ENCODE measurements at places on chromosomes 6 and 20.

- no peak for DNase-seq
These were observed 30.7 kb upstream of the ZBP1 start for GRCh38 chr20:57650756-57651483.

DNA sequence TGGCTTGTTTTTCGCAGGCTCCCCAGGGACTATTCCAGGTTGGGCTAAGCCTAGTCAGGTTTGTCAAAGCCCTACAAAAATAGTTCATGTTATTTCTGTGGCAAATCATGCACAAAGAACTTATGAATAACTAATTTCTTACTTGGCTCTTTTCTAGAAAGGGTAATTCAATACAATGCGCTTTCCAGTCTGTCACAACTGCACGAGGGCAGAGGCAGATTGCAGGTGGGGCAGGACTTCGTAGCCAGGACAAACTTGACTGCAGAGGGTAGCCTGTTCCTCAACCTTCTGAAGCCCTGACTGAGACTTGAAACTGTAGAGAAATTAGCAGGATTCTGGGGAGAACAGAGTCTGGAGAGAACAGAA is 253.5 kb downstream of the QKI start:
- no peak for DNase-seq

DNA sequence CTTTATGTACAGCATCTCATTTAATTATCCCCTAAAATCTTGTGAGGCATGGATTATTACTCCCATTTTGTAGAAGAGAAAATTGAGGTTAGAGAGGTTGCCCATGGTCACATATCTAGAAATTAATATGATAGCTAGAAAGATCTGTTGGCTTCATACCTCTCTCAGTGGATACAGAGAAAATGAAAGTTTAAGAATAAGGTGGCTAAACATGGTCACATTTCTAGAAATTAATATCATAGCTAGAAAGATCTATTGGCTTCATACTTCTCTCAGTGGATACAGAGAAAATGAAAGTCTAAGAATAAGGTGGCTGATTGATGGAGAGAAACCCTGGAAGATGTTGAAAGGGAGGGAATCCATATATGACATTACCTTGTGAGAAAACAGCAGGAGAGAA is 260.7 kb upstream of the MAN1A1 start:
- DNase-seq, result no peak

- no peak for DNase-seq
These were observed 253.9 kb downstream of the SLC24A3 start for GRCh38 chr20:19466206-19466928.

GRCh38 chr6:112695001-112695400 is 347.9 kb downstream of the RFPL4B start:
- DNase-seq, result no peak

- no peak for DNase-seq
These were observed 4.6 kb upstream of the CABLES2 start for GRCh38 chr20:62411479-62412193.

DNA sequence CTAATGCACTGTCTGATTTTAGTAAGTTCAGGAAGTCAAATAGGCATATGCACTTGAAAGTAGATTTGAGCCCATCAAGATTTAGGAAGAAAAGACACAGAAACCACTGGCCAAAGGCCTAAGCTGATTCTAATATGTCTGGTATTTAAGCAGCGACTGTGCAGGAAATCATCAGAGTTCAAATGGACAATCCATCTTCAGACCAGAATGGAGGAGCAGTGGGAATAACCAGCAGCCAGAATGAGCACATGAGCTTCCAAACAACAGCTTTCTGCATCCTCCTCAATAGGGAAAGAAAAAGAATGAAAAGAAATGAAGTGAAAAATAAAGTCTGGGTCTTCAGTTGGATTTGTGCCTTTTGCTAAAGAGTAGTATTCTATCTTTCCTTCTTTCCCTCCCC is 50.6 kb downstream of the SOD2 start:
- DNase-seq, result no peak

DNA sequence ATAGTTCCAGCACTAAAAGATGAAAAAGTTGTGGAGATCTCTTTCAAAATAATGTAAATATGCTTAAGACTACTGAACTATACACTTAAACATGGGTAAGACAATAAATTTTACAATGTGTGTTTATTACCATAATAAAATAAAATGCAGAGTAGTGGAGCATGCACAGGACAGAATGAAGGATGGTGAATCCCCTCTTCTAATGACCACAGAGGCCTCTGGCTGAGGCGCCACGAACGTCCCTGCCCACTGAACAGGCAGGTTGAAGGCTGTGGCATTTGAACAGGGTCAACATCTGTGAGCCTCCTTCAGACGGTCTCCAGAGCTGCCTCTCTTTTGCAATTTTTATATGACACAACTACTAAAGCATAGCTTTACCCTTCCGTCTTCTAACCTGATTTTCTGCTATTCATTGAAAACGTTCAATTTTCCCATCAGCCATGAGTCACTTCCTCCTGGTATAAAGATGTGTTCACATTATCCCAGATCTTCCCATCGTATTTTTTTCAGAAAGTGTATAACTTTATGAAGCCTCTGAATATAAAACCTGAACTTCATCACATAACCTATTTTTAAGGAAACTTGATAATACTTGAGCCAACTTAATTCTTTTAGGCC is 37.8 kb downstream of the ADGRF4 start:
- no peak for DNase-seq

- DNase-seq, result peak; percentile 48
These were observed 82.7 kb downstream of the SIM1 start for GRCh38 chr6:100382031-100382430.

DNA sequence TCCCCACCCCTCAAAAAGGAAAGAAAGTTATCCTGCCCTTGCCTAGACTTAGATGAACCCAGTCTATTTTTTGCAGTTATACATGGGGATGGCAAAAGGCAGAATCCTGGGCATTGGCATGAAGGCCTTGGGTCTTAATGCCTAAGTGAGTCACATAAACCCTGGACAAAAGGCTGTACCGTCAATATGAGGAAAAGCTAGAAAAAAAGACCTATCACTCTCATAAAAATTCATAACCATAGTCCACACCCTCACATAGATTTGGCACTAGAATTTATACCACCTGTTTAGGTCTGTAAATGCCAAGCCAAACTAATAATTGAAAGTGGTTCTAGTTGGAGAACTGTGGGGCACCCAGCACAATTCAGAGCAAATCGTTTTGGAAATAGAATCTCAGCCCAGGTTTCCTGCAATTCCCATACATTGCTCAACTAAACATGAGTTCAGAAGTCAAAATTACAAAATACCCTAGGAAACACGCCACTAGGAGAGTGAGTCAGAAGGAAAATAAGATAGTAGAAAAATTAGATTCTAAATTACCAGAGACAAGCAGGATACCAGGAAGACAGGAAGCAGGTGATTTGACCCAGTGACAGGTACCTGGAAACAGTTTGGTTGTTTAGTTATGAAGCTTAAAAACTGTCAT is 70.4 kb upstream of the FUCA2 start:
- DNase-seq, result peak; percentile 51

- peak; percentile 1 for DNase-seq
These were observed 880.9 kb downstream of the PRIM2 start for GRCh38 chr6:58198301-58198700.

- DNase-seq, result no peak
These were observed 2.3 kb upstream of the DSN1 start for GRCh38 chr20:36775826-36776225.

- peak; percentile 95 for DNase-seq
These were observed 102.7 kb downstream of the FIG4 start for GRCh38 chr6:109793792-109794191.

DNA sequence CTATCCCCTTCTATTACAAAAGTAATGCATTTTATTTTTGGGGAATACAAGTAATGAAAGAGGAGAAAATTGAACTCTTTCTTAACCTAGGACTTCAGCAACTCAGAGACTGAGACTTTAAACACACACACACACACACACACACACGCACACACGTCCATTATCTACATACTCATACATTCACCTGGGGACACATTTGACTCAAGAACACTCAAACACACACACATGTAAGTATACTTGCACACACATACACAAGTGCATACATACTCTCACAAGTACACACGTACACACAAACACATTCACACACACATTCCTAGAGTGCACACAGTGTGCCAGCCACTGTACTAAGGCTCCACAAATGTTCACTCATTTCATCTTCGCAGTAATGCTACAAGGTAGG is 2.1 kb upstream of the R3HDML start:
- DNase-seq, result no peak

GRCh38 chr6:16950302-16950701 is 151.5 kb upstream of the STMND1 start:
- peak; percentile 42 for DNase-seq

- no peak for DNase-seq
These were observed 188.6 kb downstream of the PRL start for GRCh38 chr6:22108199-22108598.

GRCh38 chr6:109308018-109308492 is 74.2 kb downstream of the CD164 start:
- peak; percentile 32 for DNase-seq

DNA sequence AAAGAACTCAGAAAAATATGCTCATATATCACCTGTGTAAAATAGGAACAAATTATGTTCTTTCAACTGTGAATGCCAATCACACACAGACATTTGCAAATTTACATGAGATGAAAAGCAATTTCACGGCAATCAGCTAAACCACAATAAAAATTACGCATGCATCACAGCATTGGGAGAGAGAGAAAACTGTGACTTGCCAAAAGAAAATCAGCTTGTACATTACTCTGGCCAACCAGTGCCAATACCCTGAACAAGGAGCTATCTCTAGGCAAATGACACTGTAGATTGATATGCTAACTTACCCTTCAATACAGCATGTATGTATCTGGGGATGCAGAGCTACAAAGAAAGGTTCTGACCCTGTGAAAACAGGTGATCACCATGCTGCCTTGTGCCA is 515.6 kb downstream of the EYS start:
- DNase-seq, result no peak

- no peak for DNase-seq
These were observed 13.4 kb downstream of the CST3 start for GRCh38 chr20:23624324-23624691.

GRCh38 chr6:144390886-144391285 is 105.8 kb downstream of the UTRN start:
- DNase-seq, result peak; percentile 41

- DNase-seq, result peak; percentile 8
These were observed 688.9 kb upstream of the GJE1 start for GRCh38 chr6:141443668-141444289.

- DNase-seq, result no peak
These were observed 117.6 kb downstream of the SLC24A3 start for GRCh38 chr20:19330038-19330437.

DNA sequence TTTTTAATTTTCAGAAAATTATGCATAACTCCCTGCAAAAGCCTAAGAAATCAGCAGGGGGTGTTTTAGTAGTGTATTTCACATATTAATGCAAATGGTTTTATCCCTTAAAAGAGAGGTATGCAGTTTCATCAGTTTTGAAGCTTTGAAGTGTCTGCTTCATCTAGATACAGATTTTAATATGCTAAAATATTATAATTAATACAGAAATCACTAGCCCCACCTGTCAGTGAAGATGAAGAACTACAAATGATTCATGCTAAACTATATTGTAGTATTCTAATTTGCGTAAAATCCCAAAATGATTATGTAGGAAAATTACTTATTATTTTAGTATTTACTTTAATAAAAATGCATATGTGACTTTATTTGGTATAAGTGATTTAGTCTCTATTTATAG is 2.9 kb upstream of the TFB1M start:
- peak; percentile 16 for DNase-seq

GRCh38 chr20:49399329-49399728 is 83.1 kb downstream of the KCNB1 start:
- peak; percentile 25 for DNase-seq

DNA sequence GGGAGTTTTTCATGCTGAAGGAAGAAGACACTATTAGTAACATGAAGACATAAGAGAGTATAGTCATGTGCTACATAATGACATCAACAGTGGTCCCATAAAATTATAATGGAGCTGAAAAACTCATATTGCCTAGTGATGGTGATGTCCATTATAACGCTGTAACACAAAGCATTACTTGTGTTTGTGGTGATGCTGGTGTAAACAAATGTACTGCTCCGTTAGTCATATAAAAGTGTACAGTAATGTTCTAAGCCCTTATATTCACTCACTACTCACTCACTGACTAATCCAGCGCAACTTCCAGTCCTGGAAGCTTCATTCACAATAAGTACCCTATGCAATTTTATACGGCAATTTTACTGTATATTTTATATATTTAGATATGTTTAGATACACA is 26.8 kb upstream of the ASF1A start:
- DNase-seq, result no peak

GRCh38 chr6:4225161-4225872 is 89.9 kb upstream of the ECI2 start:
- no peak for DNase-seq

DNA sequence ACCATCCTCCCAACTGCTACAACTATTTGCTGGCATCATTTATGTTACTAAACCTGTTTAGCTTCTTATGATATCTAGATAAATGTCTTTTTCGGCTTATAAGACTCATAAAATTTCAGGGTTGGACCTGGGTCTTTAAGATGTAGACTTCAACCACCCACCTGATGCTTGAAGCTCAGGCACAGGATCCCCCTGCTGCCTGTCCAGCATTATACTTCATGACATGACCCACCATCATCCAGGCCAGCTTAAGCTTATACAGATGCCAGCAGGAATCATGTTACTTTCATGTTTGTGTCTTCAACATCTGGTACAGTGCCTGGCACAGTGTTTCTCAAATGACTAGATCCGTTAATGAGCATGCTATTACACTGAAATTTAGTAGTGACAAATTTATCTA is 47.4 kb downstream of the SLC17A5 start:
- no peak for DNase-seq

DNA sequence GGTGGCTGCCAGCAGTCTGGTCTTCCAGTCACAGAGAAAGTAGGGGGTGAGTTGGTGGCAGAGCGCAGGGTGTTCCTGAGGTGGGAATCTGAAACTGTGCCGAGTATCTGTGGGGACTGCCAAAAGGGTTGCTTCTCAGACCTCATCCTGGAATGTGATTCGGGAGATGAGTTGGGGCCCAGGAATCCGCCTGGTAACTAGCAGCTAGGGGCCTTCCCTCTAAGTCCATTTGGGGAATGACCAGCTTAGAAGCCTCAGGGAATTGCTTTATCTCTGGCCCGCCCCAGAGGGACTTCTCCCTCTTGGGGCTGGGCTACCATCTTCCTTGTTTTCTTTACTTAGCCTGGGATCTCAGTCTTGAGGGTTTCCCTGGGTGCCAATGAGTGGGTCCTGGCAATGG is 49.6 kb downstream of the MOCS1 start:
- peak; percentile 91 for DNase-seq

GRCh38 chr6:108694816-108695215 is 134.1 kb downstream of the FOXO3 start:
- DNase-seq, result no peak

- DNase-seq, result no peak
These were observed 10.9 kb upstream of the NCOA3 start for GRCh38 chr20:47490795-47491194.
